Nucleus accumbens (tissue), 56 donors: ENCODE measurements at places on chromosomes 13 and 19.

DNA sequence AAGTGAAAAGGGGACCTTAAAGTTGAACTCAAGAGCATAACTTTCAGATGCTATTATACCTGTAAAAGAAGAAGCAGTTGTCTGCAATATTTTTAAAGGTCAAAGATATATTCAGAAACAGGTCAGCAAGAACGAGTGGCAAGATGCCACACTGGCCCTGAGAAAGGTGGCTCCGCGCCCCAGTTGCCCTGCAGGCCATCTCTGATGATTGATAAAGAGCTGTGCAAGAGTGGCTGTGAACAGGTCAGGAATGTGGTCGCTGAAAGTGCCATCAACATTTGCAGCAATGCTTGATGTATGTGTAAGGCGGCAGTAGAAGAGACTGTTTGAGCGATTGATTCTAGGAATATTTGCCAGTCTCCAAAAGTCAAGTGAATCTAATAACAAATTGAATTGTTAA, 664.2 kb upstream of the SLC10A2 start:
- no peak for DNase-seq

GRCh38 chr19:49771674-49772139, 4.9 kb downstream of the AP2A1 start:
- no peak for DNase-seq

- DNase-seq: no peak
Observed at GRCh38 chr13:21050288-21051197, 10.8 kb downstream of the LATS2 start.

- DNase-seq: no peak
Observed at GRCh38 chr19:39802958-39803357, 24.3 kb downstream of the LEUTX start.

DNA sequence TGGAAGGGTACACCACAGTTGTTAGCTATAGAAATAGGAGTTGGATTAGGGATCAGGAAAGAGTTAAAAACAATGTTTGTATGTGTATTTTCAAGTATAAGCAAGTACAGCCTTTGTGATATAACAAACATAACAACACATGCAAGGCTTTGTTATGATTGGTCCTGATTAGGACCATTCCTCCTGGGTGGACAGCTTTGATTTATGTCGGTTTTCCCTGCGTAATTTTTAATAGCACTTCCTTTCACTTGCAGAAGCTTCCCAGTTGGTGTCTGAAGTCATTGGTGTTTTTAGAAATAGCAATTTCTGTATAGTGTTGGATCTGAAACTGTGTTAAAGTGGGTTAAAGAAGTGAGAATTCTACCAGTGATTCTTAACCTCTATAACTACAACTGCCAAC, 10.0 kb downstream of the FNDC3A start:
- DNase-seq: no peak

DNA sequence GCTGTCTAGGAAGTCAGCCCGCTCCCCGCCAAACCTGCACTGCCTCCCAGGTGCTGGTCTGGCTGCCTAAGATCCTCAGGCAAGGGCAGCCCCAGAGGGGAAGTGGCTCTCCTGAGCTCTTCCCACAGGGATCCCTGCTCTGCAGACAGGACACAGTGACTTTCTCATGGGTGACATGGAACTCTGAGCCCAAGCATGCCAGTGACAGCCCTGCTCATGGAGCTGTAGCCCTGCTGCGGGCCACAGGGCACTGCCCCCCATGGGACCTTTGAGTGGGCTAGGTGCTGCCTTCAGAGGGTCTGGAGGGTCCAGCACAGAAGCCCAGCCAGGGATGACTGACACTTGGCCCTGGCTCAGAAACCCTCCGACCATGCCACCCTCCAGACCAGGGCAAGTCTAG, 109.1 kb downstream of the TUBA3C start:
- no peak for DNase-seq

DNA sequence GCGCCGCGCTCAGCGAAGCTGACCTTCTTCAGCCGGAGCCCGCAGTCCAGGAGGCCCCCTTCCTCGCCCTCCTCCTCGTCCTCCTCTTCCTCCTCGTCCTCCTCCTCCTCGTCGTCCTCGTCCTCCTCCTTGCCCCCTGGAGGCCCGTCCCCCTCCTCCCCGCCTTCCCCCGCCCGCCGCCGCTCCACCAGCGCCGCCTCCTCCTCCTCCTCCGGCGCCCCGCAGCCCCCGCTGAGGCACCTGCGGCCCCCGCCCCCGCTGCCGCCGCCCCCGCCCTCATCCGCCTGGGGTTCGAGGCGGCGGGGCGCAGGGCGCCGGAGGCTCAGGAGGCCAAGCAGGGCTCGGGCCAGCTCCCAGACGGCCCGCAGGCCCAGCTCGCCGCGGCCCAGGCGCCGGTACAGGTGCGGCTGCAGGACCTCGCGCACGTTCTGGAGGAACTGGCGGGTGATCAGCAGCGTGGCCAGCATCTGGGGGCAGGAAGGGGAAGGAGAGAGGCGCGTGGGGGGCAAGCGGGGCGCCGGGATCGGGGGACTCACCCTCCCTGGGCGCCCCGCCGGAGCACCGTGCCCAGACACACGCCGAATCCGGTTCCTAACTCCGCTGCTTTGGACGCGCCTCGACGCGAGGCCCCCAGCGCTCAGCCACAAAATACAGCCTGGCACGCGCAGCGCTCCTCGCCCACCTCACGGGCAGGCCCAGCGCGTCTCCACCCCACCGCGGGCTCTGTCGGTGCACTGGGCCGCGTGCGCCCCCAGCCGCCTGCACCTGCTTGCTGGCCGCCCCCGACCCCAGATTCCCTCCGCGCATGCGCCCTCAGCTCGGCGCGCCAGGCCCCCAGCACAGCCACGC, 5.9 kb downstream of the ANO8 start:
- DNase-seq: no peak

- no peak for DNase-seq
Observed at GRCh38 chr19:33830264-33830663, 33.6 kb downstream of the KCTD15 start.

DNA sequence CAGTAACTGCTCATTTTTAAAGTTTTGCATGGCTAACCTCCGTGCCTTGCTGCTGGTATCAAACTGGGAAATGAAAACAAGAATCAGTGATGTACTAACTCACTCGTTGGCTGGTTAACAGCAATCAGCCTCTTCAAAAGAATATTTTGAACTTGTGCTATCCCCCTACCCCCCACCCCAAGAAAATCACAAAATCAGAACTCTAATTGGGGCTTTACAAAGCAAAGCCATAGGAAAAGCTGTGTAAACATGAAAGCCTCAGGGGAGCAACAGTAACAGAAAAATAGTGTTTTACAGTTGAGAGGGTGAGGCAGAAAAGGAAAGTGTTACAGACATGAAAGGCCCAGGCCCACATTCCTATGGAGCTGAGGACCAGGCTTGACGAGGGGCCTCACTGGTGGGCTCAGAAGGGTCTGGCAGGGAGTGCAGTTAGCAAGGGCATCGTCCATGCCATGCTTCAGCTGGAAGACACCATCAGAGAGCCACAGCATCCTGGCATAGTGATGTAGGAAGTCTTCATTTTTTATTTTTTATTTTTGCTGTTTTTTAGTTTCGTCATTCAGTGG, 217.6 kb downstream of the PCCA start:
- DNase-seq: no peak

DNA sequence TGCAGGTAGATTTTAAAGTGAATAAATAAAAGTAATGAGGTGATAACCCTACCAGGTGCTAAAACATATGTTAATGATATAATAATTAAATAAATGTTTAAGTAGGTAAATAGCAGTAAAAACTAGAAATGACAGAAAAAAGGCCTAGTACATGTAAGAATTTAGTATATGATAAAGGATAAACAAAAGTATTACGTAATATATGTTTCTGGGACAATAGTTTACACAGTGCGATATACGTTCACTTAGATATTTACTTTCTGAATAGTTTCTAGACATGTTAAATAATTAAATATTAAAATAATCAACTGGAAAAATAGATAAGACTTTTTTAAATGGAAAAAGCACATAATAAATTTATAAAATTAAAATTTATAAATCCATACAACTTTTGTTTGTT, 340.9 kb downstream of the LIG4 start:
- no peak for DNase-seq

GRCh38 chr19:15210323-15210781, 9.6 kb upstream of the NOTCH3 start:
- DNase-seq: no peak

DNA sequence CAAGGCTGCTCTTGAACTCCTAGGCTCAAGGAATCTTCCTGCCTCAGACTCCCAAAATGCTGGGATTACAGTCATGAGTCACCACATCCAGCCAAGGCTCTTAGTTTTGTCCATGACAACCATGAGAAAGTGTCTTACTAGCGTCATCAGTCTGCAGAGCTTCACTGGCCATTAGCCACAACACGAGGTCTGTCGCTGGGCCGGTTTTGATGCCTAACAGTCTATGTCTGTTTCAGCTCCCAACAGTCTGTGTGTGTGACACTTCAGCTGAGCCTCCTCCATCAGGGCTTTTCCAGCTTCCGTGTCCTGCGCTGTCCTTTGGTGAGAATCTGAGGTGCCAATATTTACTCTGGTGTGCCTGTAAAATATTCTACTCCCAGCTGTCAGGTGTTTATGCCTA, 47.6 kb downstream of the CEP89 start:
- no peak for DNase-seq

GRCh38 chr19:23789246-23789645, 30.6 kb upstream of the ZNF681 start:
- no peak for DNase-seq

- no peak for DNase-seq
Observed at GRCh38 chr19:31350693-31351055, 1.4 kb upstream of the TSHZ3 start.

GRCh38 chr13:113849981-113850721, 13.7 kb downstream of the GAS6 start:
- DNase-seq: no peak

DNA sequence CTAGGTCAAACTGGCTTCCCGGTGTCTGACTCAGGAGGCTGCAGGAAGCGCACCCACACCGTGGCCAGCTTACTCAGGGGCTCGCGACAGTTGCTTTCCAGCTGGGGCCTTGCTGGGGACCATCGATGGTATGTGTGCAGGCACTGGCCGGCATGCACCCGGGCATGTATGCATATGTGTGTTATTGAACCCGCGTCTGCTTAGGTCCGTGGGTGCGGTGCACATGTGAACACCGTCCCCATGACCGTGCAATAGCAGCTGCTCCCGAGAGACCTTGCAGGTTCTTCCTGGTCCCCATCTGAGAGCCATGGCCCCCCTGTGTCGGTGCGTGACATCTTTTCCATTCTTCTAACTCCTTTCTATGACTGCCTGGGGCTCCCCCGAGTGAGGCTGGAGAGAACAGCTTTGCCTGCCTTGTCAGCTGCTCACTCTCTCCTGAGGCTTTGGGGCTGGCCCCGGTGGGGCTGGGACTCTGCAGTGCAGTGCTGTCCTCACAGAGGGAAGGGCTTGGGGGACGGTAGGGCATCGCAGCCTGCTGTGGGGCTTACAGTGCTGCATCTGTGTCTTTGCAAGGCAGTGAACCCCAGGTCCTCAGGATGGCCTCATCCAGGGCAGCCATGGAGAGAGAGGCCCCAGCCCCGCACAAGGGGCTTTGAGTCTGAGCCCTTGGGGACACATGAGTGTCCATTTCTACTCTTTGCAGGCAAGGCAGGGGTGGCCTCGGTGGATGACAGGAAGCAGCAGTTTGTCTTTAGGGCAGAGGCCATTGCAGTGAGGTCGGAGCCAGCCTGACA, 65.1 kb downstream of the CHST8 start:
- no peak for DNase-seq

- DNase-seq: no peak
Observed at GRCh38 chr13:101955764-101956163, 446.1 kb downstream of the FGF14 start.

- DNase-seq: no peak
Observed at GRCh38 chr13:85806553-85807175, 7.4 kb upstream of the SLITRK6 start.

- DNase-seq: no peak
Observed at GRCh38 chr19:38194061-38194701, 29.8 kb downstream of the DPF1 start.

DNA sequence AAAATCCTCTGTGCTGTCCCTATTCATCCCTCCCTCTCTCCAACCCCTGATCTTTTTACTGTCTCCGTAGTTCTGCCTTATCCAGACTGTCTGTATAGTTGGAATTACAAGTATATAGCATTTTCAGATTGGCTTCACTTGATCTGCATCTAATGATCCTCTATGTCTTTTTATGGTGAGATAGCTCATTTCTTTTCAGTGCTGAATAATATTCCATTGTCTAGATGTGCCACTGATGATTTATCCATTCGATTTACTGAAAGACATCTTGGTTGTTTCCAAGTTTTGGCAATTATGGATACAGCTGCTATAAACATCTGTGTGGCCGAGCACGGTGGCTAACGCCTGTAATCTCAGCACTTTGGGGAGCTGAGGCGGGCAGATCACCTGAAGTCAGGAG, 19.1 kb downstream of the IRGC start:
- DNase-seq: no peak

GRCh38 chr13:79631051-79631659, 150.2 kb downstream of the NDFIP2 start:
- no peak for DNase-seq

- no peak for DNase-seq
Observed at GRCh38 chr13:106232681-106233080, 302.8 kb downstream of the EFNB2 start.
